ENCODE measurements at places on chromosomes 7 and 10.

DNA sequence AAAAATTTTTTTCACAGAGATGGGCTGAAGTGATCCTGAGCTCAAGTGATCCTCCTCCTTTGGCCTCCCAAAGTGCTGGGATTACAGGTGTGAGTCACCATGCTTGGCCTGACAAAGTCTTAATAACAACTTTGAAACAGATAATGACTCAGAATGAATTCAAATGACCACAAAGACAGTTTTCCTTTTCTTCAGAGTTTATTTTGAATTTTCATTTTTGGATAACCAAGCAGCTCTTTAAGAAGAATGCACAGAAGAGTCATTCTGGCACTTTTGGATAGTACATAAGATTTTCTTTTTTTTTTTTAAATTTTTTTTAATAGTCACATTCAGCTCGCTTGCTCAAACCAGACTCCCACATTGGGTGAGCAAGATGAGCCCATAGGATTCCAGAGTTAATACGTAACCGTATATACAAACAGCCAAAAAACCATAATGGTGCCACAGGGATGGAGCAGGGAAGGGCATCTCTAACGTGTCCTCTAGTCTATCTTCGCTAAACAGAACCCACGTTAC is 43.0 kb upstream of the NMT2 start:
- DNase-seq: no peak

DNA sequence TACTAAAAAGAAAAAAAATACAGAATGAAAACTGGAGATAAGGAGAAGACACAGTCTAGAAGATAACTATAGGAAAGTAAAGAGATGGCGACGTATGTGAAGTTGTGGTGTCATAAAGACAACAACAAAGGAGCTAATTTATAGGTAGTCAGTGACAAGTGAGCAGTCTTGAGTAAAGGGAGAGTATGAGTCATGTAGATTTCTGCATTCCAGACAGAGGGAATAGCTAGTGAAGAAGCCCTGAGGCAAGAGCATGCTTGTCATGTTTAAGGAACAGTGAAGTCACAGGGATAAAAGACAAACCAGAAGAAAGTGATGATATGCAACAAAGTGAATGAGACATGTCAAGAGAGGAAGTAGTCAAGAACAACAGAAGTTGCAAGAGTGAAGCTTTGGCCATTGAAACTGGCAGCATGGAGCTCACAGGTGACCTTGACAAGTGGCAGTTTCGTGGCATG is 2.3 kb upstream of the MIOS start:
- no peak for DNase-seq

DNA sequence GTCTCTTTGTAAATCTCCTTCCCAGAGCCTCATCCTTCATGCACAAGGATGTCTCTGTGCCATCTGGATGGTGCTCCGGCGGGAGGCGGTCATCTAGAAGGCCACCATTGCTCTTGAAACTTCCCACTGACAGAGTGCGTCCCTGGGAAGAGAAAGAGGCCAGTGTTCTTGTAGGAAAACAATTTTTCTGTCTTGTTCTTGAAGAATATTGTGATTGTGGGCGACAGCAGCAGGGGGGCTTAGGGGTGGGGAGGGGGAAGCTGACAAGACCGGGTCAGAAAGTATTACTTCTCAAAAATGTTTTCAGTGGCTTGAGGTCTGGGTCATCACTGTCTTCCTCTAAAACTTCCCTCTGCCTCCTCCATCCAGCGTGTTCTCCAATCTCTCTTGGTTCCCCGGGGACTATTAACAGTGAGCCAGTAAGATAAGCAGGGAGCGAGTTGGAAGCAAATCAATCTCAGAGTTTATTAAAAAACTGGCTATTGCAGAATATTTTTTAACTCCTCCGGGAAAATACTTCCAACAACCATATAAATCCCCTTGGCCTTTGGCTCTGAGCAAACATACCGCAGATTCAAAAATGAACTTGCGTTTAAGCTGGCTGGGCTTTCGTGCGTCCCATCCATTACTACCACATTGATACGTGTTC is 597.8 kb upstream of the MGMT start:
- DNase-seq: no peak

GRCh38 chr7:49778731-49779270 is 5.4 kb downstream of the VWC2 start:
- DNase-seq: no peak

DNA sequence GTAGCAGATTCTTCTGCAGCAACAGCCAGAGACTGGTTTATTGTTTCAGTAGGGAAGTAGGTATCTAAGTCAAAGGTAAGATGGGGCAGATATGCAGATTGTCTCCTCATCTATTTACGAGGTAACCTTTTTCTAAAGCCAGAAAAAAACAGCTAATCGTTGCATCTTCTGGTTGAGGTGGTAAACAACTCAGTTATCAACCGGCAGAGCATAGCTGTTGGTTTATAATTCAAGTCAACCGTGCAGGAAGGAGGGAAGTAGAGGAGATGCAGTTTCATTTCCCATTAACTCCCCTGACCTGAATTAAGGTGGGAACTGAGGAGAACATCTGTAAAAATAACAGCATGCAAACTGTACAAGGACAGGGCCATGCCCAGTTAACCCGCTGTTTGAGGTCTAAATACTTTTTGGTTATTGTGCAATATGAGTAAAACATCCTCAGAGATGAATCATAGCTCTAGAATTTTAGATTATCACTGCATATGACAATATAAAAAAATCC is 156.5 kb upstream of the ITGB1 start:
- no peak for DNase-seq

- DNase-seq: no peak
These were observed 46.4 kb downstream of the AOAH start for GRCh38 chr7:36677769-36678437.

GRCh38 chr10:30216821-30217220 is 132.3 kb downstream of the MTPAP start:
- no peak for DNase-seq

DNA sequence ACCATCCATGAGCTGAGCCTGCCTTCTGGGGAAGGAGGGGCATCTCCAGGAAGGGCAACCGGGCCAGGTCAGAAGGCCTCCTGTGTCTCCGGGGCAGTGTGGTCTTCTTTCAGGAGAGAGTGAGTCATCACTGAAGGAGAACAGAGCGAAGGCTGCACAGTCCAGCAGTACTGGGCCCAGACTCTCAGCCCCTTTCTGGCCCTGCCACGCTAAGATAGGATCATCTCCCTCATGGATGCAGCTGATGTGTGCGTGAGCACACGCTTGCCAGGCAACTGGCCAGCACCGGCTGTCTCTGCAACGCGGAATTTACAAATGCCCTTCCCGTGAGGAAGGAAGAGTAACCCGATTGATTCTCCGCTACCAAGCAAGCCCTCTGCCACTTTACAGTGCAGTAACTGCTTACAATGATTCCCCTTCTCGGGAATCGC is 328.2 kb downstream of the TNS3 start:
- DNase-seq: no peak

DNA sequence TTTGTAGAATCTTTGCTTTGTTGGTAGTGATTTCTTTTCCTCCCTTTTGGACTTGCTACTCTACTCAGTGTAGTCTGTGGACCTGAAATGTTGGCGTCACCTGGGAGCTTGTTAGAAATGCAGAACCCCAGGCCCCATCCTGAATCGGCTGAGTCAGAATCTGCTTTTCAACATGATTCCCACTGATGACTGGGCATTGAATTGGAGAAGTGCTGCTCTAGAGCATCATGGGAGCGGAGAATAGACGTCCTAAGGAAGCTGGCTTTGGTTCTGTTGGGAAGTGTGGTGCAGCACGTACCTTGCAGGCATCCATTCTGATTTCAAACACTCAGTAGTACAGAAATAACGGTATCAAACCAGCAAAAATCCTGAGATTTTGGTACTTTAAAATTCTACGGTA is 54.7 kb downstream of the RBM33 start:
- DNase-seq: no peak

DNA sequence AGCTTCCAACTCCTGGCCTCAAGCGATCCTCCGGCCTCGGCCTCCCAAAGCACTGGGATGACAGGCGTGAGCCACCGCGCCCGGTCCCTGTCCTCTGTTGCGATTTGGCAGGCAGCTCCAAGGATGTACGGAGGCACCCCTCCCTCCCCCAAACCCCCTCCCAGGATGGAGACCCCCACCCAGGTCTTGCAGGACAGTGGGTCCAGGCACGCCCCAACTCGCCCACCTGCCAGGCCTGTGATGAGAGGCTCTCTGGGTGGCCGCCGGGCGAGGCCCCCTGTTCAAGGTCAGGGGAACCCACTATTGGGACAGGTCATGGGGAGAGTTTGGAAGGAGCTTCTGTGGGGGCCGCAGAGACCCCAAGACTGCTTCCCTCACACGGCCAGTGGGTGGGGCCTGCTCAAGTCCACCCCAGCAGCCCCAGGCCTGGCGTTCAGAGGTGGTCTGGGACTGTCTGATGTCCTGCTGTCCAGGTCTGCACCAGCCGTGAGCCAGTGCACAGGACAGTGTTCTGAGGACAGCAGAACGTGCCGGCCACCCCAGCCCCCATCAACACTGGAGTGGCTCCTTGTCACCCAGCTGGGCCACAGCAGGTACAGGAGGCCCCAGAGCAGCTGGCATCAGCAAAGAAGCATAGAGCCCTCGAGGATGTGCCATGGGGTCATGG is 2.5 kb downstream of the ADAP1 start:
- no peak for DNase-seq

GRCh38 chr10:132290631-132291030 is 17.1 kb downstream of the STK32C start:
- no peak for DNase-seq

GRCh38 chr7:31458203-31458602 is 55.7 kb upstream of the ITPRID1 start:
- DNase-seq: no peak

GRCh38 chr7:151671514-151671913 is 151.8 kb upstream of the RHEB start:
- no peak for DNase-seq
